H7 (cell line): ENCODE measurements at places on chromosomes 13 and 19. TPM values are rescaled to one million over a fixed set of nuclear protein-coding genes. Genes with fewer than 3 reads are reported as not detected.
A peak's percentile ranks its signal among the peaks of the same experiment; 100 is the strongest.

ZFP36 gene
- 2.2 and 6.4 TPM in 2 replicates for total RNA-seq

DNA sequence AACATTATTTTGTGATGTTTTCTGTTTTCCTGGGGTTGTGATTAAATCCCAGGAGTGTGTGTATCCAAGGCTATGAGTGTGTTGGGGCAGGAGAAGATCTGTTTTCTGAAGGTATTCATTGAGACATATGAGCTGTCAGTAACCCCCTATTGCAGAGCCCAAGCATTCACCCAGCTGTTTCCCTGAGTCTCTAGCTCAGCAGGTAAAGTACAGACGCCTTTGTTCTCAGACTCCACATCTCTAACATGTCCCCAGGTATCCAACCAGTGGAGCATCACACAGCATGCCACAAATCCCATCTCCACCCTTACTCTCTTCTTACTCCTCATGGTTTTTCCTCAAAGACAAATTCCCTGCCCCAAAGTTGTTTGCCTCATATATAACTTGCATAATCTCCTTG lies 213.6 kb downstream of the PCDH20 start:
- peak; percentile 13 for DNase-seq

FCGBP gene
- total RNA-seq, result 0.10 and 0.22 TPM in 2 replicates

DNA sequence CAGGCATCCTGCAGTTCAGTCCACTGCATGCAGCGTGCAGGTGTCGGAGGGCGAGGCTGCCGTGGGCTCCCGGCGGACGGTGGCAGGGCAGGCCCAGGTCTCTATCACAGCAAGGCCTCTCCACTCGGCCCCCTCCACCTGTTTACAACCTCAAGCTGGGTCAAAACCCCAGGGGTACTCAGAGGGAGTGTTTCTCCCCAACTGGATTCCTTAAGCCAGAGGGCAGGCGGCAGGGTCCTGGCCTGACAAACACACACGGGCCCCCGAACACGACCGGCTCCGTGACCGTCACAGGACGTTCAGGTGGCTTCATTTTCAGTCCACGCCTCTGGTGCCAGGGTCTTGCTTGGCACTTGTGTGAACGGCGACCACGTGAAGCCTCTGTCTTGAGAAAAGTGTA lies 23.5 kb downstream of the RASA3 start:
- DNase-seq, result no peak

CD37 gene
- 0.44 TPM in 1 of 2 replicates, not detected in the other for total RNA-seq

ATXN8OS gene
- total RNA-seq, result not detected in 2 replicates

- DNase-seq, result peak; percentile 96
These were observed 15.2 kb downstream of the STXBP2 start for GRCh38 chr19:7652061-7652641.

DNA sequence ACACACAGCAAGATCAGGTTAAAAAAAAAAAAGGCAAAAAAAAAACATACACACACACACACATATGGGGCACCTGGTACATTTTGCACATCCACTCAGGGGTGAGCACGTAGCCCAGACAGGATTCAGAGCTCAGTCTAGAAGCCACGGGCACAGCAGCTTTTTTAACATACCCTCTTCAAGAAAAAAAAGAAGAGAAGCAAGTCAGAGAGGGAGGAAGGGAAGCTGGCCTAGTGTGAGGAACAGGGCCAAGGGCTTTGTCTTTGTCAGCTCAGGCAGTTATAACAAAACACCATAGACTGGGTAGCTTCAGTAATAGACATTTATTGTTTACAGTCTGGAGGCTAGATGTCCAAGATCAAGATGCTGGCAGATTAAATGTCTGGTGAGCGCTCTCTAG lies 2.3 kb upstream of the TPM4 start:
- no peak for DNase-seq

PRSS57 gene
- total RNA-seq, result not detected in 2 replicates

- peak; percentile 19 for DNase-seq
These were observed 447.6 kb downstream of the SUCLA2 start for GRCh38 chr13:47553329-47553977.

- no peak for DNase-seq
These were observed 903.9 kb downstream of the UQCRFS1 start for GRCh38 chr19:28309070-28309469.

DNA sequence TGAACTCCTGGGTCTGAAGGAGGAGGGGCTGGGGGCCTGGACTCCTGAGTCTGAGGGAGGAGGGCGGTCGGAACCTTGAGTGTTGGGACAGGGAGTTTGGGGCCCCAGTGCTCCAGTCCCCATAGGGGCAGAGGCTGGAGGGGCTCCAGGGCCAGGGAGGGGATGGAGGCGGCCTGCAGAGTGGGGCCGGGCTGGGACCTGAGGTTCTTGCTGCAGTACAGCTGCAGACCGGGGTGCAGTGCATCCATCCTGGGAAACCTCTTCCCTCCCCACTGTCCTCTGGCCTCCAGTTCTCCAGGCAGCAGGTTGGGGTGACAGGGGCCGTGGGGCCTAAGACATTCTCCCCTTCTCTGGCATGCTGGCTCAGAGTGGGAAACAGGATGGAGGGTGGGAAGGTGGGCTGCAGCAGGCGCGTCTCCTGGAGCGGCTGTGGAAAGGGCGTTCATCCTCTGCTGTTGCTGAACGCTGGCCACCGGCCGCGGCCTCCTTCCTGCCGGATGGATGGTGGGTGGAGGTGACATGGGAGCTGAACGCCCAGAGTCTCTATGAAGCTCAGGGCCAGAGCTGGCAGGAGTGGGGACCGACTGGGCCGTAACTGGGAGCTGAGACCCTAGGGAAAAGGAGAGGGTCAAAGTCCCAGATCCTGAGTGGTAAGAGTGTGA lies 1.6 kb downstream of the BRSK1 start:
- peak; percentile 63 for DNase-seq

IGSF23 gene
- not detected in 2 replicates for total RNA-seq

GRCh38 chr19:1861599-1862031 lies 1.8 kb downstream of the KLF16 start:
- DNase-seq, result peak; percentile 71

SYT5 gene
- total RNA-seq, result 0.26 and 0.31 TPM in 2 replicates

- DNase-seq, result no peak
These were observed 88.1 kb downstream of the TSHZ3 start for GRCh38 chr19:31261019-31261602.

DNA sequence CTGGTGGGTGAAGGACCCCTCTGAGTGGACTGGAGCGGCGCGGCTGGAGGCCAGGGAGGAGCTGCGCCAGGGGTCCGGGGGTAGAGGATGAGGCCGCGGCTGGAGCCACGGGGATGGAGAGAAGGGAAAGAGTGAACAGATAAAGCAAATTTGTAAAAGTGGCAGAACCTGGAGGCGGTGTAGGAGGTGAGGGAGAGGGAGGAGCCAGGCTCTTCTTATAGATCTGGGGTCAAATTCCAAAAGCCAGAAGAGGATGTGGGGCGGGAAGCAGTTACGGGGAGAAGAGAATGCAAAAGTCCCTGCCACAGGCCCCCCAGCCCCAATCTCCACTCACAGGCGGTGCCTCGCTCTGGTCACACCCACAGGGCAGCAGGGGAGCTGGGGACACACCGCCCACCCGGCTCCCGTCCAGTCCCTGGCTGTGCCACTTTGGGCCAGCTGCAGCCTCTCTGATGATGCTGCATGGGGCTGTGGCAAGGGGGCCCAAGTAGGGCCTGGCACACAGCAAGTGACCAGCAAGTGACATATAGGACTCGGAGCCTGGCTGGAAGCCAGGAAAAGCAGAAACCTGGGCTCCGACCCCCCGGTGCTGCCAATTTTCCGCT lies 11.1 kb downstream of the LRRC4B start:
- DNase-seq, result peak; percentile 84

- DNase-seq, result no peak
These were observed 293.6 kb downstream of the OXGR1 start for GRCh38 chr13:96700657-96701056.

DNA sequence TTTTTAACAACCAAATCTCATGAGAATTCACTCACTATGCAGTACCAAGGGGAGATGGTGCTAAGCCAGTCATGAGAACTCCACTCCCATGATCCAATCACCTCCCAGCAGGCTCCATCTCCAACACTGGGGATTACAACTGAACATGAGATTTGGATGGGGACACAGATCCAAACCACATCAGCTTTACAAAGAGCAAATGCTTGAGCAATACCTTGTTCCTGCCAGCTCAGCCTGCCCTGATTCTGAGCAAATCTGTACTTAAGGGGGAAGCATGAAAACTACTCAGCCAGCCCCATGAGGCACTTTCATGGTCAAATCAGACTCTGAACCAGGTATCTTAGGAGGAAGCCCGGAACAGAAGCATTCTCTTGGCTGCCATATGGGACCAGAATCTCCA lies 259.9 kb downstream of the TBC1D4 start:
- no peak for DNase-seq

GRCh38 chr13:73521290-73521624 lies 462.5 kb downstream of the KLF5 start:
- no peak for DNase-seq

DNA sequence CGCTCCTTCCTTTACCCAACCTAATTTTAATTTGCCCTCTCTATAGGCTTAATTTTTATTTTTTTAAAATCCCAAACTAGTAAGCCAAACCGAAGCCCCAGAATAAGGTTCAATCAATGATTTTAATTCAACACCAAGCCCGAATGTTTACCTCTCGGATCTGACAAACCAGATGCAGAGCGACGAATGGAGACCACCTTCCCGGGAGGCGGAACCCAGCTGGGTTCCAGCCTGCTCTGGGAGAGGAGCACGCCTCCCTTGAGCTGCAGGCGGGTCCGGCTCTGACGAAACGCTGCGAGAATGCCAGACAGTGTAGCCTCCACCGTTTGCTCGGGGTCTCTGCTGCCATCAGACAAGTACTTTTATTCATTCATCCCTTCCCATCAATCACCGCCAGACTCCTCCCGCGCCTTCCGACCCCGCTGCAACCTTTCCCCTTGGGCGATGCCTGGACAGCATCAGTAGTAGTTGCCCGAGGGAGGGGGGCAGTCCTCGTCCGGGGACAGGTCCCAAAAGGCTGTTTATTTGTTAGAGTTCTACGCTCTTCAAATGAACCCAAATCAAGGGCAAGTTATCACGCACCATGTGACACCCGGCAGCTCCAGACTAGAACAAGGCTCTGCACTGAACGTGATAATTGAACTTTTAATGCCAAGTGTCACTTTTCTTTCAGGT lies 752 bp upstream of the EDNRB start:
- DNase-seq, result peak; percentile 66

- no peak for DNase-seq
These were observed 45.3 kb upstream of the KCTD15 start for GRCh38 chr19:33751436-33751770.

HAUS8 gene
- total RNA-seq, result 10.4 and 15.5 TPM in 2 replicates

GRCh38 chr13:73972545-73972944 lies 161.7 kb downstream of the KLF12 start:
- DNase-seq, result no peak

DNA sequence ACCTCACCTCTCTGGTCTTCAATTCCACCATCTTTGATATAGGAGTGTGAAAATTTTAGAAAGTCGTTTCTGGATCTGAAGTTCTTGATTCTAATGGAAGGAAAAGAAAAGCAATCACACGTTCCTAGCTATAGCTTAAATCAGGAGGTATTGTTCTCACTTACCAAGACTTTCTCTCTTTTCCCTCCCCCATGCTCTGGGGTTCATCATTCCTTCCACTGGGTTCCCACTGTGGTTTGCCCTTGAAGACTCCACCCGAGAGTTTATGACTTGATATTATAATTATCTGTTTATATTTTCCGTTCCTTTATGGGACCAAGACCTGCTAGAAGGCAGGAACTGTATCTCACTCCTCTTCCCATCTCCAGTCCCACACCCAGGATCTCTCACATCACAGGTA lies 76.6 kb downstream of the AKAP11 start:
- DNase-seq, result no peak

KISS1R gene
- 0.67 and 1.4 TPM in 2 replicates for total RNA-seq

GRCh38 chr13:110294146-110294545 lies 12.8 kb downstream of the COL4A1 start:
- DNase-seq, result no peak

DNA sequence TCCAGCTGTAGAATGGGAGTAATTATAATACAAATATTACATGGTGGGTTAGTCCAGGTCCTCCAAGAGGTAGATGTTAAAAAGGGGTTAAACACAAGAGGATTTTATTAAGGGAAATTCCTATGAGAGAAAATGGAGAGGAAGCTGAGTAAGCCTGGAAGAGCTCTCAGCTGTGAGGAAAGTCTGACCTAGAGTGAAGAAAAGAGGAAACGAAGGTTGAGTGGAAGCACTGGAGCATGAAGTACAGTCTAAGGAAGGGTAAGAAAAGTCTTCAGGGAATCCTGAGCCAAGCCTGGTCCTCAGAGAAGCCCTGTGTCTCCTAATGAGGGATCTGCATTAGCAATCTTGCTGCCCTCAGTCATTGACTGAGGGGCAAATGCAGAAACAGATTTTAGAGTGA lies 506.2 kb downstream of the GPC5 start:
- DNase-seq, result no peak

DNA sequence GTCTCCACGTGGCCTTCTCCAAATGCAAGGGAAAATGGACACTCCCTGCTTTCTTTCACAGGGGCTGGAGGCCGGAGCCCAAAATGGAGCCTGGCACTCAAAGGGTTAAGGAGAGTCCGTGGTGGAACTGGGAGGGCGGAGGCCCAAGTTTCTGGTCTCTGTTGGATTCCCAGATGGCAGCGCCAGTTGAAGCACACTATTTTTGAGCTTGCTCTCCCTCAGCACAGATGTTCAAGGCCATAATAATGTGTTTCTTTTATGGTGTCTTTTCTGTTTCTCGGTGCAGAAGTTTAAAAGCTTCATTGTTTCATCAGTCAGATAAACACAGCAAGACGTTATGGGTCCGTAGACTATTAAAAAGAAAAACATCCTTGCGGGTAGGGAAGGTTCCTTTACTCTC lies 67.6 kb downstream of the TNFRSF19 start:
- DNase-seq, result peak; percentile 57

DNA sequence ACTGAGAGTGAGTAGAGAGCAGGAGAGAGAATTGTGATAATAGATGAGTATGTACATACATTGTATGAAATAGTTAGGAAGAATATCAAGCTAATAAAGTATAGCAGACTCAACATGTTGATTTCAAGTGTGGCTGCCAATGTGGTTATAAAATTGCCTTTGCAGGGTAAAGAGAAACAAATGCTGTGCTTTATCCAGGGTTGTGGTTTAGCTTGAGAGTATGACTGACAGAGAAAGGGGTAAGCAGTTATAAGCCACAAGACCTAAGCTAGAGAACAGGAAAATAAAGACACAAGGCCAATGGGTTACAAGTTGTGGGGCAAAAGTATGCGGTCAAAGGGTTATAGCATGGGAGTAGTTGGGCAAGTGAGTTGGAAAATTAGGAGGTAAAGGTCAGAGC lies 1217.5 kb downstream of the DIAPH3 start:
- DNase-seq, result no peak

DNA sequence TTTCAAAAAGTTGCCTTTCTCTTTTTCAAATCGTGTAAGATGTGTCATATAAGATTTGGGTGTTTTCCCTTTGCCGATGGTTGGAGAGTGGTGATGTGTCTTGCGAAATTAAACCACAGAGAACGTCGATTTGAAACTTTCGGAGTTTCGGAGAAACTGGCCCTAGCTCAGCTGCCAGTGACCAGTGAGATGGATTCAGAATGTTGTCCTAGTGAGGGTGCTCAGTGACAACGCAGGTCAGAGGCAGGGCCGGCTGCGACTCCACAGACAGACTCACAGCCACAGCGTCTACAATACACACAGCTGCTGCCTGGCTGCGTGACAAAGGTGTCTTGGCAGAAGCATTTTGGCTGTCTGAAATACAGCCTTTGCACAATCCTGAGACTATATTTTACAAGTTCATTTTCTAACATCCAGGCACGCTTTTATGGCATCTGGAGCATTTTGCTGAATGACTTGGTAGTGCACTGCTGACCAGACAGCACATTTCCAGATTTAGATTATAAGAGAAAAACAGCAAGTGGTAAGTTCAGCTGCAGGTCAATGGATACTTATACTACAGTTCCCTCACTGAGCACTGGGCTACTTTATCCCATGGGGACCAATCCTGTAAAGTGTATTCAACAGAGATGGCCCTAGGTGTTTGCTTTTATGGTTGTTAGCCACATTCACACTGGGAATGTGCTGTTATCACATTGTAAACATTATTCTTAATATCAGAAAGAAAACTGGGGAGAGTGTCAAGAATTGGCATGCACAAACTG lies 207.5 kb downstream of the KCNRG start:
- DNase-seq, result no peak
